ENCODE measurements at places on chromosomes 12 and 14.

DNA sequence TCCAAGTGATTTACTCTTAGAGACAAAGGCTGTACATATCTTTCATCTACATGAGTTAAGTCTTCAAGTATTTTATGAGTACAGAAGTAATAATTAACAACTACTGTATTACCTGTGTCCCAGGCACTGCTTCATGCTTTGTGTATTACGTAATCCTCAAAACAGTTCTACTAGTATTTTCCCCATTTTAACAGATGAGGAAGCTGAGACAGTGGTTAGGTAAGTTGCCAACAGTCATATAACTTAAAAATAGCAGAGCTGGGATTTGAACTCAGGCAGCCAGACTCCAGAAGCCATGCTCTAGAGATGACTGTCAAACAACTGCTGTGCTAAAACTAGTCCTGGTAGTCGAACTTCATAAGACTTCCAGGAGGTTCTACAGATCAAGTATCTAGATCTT, 10.7 kb downstream of the TRMT5 start:
- no peak for DNase-seq

- DNase-seq, result no peak
These were observed 65.5 kb downstream of the RASSF3 start for GRCh38 chr12:64675795-64676194.

GRCh38 chr12:77062846-77063461, 2.4 kb downstream of the E2F7 start:
- no peak for DNase-seq

GRCh38 chr12:56029666-56030293, 8.9 kb downstream of the IKZF4 start:
- peak; percentile 60 for DNase-seq

DNA sequence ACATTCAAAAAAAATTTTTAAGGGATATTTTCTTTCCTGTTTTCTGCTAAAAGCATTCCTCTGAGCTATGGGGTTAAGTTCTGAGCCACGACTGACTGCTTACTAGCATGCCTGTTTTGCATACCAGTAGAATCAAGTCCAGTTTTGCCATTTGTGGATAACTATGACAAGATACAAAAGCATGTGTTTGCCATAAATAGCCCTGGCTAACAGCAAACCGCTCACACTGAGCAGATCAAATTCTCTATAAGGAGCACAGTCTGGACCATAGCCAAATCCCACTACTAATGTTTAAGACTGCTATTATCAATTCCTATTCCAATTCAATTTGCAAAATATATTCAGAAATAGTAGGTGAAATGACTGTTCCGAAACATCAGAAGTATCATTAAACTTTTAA, 3.2 kb downstream of the CFL2 start:
- DNase-seq, result no peak

DNA sequence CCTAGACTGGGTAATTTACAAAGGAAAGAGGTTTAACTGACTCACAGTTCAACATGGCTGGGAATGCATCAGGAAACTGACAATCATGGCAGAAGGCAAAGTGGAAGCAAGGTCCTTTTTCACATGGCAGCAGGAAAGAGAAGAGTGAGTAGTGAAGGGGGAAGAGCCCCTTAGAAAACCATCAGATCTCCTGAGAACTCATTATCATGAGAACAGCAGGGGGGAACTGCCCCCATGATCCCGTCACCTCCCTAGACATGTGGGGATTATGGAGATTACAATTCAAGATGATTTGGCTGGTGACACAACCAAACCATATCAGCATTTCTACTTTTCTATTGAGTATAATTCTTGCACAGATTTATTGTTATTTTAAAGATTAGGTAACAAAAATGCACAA, 822.1 kb upstream of the FLRT2 start:
- no peak for DNase-seq

DNA sequence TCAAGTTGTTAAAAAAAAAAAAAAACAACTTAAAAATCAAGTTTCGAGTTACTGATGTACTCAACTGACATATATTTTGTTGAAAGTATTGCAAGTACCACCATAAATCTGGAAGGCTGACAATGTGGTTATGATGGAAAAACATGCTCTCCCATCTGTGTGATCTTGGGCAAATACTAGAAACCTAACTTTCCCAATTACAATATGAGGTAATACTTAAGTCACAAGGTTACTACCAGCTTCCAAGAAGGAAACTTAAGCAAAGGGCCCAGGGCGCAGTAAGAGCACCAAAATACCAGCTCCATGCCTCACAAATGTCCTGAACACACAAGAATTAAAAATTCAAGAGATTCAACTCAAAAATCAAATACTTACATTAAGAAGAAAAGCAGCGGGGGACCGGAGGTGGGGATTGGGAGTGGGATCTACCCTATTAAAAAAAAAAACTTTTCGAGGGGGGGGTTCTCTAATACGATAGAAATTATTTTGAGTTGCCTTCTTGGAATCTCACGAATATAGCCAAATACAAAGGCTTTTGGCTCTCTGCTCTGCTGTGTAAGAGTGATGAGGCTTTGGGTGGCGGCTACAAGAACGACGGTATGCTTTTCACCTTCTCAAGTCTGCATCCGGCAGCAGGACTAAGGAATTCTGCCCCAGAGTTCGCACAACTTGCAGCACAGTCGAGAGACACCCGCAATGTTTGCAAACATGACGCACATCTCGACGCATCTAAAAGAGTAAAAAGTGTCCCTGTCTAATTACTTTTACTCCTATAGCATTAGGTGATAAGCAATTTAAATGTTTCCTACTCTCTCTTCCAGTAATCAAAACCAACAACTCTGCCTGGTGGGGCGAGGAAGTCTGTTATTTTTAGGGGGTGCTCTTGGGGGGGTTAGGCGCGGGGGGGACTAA, 1.1 kb downstream of the SAV1 start:
- DNase-seq, result peak; percentile 21

DNA sequence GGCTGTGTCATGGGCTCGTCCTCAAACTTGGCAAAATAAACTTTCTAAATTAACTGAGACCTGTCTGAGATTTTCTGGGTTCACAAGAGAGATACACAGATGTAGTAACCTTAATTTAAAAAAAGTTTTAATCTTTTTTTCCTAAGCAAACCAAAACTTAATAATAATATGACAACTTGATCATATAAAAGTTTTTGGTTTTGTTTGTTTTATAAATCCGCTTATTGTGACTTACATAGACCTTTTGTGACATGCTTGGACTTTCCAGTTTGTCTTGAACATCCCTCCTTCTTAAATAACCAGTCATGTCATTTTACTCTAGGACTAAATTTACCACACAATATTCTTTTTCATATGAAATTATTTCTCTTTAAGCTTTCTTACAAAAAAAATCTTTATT, 8.5 kb downstream of the RDH12 start:
- no peak for DNase-seq

DNA sequence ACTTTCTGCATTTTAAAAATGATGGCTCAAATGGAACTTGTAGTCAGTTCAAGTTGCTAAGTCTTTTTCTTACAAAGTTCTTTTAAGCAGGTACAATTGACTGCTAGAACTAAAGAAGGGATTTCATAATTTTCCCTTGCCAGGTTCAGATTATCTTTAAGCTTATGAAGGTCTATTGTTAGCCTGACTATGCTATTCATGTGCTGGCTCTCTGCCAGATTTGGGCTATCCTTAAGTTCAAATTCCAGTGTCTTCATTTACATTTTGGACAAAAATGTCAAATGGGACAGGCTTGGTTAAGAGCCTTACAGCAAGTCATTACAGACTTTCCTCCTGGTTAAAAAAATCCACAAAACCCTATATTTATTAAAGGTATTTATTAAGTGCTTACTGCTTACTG, 42.3 kb downstream of the INSM2 start:
- DNase-seq, result no peak

GRCh38 chr12:15638231-15638630, 151.0 kb downstream of the EPS8 start:
- no peak for DNase-seq

DNA sequence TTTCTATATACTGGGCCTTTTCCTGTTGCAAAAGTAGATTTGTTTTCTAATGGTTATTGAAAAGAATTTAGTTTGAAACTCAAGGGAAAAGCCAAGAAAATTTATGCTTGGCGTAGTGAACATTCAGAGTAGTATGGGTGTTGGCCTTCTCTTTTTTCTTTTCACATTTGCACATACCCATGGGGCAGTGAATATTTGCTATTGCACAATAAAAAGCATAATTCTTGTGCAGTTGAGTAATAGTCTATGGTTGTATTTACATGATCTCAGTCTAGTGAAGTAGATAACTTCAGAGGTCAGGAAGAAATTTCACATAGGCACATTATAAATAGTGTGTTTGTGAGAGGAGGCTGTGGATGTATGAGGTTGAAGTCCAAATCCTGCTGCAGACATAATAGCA, 158.1 kb downstream of the FLRT2 start:
- DNase-seq, result no peak

GRCh38 chr14:24078146-24078545, 6.8 kb downstream of the CPNE6 start:
- DNase-seq, result no peak

DNA sequence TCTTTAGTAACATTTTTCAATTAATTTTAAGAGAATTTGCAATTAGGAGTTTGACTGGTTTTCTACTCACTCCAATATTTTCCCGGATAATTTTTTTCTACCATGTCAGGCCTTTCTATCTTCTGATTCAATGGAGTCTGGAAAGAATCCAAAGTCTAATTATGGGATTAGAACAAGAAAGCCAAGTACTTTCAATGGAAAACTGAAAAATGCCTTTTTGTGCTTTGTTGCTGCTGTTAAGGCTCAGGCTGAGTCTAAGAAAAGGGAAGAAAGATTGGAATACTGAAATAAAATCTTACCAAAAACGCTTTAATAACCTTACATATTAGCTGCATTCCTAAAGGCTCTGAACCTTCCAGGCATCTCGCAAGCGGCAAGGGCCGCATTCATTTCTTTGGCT, 24.4 kb upstream of the DHRS4 start:
- no peak for DNase-seq

Data from CD4-positive, alpha-beta T cell treated with Interleukin-12 subunit alpha and Interleukin-12 subunit beta, for 1 hour (primary cell).